Bronchial epithelial cell (primary cell): ENCODE measurements at places on chromosomes 7 and 10.

GRCh38 chr10:30434273-30435072 lies 489 bp downstream of the MAP3K8 start:
- DNase-seq, result peak; percentile 48

DNA sequence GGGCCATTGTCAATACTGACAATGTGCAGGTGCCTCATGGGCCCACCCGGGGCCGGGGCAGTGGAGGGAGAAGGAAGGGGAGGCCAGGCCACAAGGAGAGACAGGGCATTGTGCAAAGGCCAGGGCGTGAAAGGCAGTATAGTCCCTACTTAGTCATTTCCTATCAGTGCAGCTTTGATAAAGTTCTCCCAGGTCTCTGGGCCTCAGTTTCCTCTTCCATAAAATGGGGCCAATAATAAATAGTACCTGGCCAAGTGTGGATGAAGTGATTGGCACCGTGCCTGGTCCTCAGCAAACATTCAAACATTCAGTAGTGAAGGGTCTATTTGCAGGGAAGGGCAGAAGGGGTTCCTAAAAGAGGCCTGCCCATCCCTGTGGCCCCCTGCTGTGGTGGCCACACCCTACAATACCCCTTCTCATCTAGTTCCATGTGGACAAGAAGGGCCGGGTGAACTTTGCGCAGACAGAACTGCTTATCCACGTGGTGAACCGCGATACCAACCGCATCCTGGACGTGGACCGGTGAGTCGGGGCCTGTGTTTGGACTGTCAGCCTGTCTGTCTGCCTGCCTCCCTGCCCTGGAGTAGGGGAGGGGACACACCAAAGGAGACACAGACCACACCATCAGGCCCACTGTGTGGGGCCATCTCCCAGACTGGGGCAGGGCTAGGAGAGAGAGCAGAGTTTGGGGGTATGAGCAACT lies 36.9 kb upstream of the VSIR start:
- DNase-seq, result no peak

DNA sequence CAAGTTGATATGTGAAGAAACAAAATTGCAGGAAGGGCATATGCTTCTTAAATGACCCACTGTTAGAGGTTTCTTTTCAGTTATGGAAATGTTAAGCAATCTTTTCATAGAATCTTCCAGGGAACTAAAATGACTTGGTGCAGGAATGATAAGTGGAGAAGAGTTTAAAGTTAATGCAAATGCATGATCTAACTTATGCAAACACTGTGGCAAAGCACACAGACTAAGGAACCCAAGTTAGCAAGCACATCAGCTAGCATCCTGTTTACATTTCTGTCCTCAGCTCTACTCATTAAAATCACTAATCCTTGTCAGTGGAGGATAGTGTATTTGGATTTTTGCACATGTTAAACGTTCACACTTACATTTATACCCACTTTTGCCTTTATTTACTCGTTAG lies 9.3 kb downstream of the CLCN1 start:
- DNase-seq, result no peak

- DNase-seq, result no peak
Observed at GRCh38 chr7:8120390-8121058, 141.4 kb downstream of the ICA1 start.

DNA sequence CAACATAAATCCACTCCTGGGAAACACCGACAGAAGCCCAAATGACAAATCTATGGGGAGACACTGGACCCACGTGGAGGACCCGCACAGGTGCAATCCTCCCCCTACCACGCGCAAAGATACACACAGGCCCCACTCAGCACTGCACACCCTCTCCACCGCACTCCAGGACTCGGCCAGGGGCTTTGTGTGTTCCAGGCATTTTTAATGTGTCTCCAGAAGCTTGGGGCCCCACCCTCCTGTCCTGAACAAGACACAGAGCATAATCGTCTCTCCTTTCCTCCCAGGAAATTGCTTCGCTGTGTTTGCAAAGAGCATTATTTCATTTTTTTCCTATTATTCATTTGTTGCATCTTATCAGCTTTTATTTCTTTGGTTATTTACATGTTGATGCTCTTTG lies 82.8 kb downstream of the GLI3 start:
- DNase-seq, result no peak

- DNase-seq, result peak; percentile 52
Observed at GRCh38 chr7:80781561-80781979, 137.3 kb downstream of the SEMA3C start.

- peak; percentile 35 for DNase-seq
Observed at GRCh38 chr10:97498841-97499560, at the start of gene UBTD1. Gene UBTD1 (plus strand): TSS chr10:97498924. CDS start chr10:97499204, 280 bp downstream.

DNA sequence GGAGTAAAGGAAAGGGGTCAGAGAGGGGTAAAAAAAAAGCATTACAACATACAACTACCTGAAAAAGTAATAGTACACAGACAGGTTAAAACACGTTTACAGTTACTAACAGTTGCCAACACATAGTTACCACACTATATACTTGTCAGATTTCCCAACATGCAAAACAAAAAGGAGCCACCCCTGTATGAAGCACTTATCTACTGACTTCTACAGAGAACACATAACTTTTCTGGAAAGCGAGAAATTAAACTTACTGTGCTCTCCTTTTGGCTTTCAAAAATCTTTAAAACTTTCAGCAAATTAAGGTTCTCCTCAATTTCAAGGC lies 2.1 kb downstream of the ABI1 start:
- DNase-seq, result peak; percentile 99

GRCh38 chr10:103833731-103834365 lies 21.5 kb downstream of the SH3PXD2A start:
- no peak for DNase-seq

DNA sequence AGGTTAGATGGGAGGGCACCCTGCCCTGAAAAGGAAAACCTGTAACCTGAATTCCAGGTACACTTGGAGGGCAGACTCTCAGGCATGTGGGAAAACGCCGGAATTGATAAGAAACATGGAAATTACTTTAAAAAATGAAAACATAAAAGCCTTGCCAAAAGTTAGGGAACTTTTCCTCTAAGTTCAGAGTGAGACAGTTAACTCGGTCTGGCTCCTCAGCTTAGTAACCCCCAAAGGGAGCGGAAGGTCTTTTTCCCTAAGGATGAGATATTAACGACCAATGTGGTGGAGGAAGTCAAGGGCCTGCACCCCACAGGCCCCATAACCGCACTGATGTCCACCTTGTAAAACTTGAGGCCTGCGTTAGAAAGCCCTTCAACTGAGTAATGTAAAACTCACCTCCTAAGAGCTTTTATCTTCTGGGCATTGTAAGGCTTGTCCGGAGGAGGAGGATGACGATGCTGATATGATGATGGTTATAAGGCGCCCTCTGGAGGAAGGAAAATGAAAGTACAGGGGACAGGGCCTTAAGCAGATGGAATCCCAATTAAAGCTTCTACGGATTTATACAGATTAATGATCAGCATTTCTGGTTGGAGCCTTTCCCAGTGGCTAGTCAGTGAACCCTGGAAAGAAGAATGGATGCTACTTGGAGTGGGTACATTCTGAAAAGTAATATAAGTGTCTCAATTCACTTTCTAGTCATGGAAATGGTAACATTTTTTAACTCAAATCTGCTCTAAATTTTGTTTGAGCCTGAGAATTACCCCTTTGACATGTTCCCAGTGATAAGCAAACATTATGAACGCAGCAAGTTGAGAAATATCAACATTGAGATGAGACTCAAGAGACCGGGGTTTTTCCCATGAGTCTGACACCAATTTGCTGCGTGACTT lies 694 bp downstream of the COL1A2 start:
- DNase-seq, result peak; percentile 80

GRCh38 chr10:71486484-71487114 lies 89.9 kb downstream of the CDH23 start:
- peak; percentile 22 for DNase-seq

GRCh38 chr7:110061387-110061786 lies 1029.5 kb upstream of the LRRN3 start:
- no peak for DNase-seq

GRCh38 chr7:82323806-82324205 lies 119.8 kb downstream of the CACNA2D1 start:
- peak; percentile 7 for DNase-seq

DNA sequence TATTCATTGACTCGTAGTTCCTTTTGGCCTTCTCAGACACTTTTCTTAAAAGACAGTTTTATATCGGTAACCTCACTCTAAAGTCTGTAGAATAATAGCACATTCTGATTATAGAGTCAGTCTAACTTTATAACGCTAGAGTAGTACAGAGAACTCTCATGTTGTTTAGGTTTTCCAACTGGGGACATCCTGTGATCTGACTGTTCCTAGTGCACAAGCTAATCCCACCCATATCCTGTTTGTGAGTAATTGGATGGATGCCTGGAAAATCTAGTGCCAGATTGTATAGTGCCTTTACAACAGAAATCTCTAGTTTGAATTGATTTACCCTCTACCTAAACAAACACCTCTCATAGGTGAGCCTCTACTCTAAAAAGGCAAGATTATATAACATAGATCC lies 107.4 kb downstream of the ZEB1 start:
- peak; percentile 67 for DNase-seq

DNA sequence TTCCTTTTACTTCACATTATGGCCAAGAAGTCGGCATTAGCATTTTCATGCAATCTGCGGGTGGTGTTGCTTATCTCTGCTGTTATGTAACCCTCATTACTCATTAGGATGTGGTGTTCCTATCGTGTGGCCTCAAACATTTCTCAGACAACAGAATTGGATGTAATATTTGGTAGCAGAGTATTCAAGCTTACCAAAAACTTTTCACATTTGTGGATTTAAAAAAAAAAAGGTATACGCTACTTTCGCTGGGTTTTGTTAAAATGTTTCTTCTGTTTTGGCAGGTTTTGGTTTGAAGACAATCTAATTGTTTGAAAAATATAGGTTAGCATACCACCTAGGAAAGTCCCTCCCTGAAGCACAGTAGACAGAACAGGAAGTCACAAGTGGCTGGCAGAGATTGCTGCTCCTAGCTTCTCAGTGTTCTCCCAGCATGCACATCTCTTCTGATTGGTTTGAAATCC lies 128.8 kb downstream of the GATA3 start:
- DNase-seq, result peak; percentile 17

DNA sequence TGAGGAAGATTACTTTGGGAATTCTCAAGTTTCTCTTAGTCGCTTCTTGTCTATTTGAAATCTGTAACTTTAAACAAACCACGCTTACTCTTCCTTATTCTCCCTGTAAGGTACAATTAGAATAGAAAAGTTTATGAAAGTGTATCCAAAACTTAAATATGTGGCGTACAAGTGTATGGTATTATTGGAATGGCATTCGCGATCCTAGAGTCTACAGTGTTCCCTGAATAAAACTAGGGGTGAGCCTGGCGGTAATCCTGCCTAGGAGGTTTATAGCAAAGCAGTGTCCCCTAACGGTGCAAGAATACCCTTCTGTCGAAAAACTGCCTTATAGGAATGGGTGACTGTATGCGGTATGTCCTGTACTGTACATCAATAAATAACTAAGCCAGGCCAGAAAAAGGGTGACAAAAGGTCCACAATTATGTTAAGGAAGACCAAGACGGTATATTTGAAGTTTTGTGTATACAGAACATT lies 1.2 kb downstream of the TASOR2 start:
- DNase-seq, result peak; percentile 20

DNA sequence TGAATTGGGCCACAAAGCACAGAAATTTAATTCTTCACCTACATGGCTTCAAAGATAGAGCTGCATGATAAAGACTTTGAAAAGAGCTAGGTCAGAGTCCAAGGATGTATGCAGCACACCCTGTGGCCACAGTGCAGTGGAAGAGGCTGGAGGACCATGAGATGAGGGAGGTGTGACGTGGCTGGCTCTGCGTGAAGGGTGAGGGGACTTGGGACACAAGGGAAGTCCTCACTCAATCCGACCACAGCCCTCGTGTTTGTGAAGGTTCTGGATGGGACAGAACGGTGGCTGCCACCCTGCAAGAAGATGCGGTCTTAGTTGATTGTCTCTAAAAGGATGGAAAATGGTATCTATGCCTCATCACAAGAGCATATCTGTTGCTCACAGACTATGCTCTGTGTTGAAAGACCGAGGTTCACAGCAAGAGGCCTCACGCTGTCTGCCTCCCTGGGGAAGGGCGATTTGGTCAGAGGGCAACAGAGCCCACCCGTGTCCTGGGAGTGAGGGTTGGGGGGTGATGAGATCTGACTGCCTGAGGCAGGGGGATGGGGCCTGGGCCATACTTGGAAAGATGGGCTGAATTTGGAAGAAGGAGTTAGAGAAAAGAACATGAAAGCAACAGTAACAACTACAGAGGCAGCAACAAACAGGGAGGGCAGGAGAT lies 174.4 kb upstream of the SHH start:
- no peak for DNase-seq

DNA sequence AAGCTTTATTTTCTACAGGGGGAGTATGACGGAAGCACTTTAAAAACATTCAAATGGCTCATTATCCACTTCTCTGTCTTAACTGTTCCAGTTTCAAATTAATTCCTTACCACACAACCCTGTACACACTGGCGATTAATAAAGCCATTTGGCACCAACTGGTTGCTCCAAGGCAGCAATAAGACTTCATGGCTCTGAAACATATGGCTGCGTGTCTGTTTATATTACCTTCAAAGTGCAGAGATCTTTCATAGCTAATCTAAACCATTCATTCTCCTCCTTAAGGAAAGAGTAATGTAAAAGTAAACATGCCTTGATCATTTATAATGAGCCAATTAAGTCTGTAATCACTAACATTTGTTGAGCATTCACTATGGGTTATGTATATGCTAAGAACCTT lies 325.7 kb downstream of the PARD3 start:
- DNase-seq, result no peak

GRCh38 chr7:35331730-35332678 lies 78.1 kb upstream of the TBX20 start:
- no peak for DNase-seq

- DNase-seq, result no peak
Observed at GRCh38 chr7:4792537-4793126, 17.2 kb downstream of the AP5Z1 start.
